ENCODE measurements at places on chromosomes 2 and 18. TPM values are rescaled to one million over a fixed set of nuclear protein-coding genes. Genes with fewer than 3 reads are reported as not detected.

DNA sequence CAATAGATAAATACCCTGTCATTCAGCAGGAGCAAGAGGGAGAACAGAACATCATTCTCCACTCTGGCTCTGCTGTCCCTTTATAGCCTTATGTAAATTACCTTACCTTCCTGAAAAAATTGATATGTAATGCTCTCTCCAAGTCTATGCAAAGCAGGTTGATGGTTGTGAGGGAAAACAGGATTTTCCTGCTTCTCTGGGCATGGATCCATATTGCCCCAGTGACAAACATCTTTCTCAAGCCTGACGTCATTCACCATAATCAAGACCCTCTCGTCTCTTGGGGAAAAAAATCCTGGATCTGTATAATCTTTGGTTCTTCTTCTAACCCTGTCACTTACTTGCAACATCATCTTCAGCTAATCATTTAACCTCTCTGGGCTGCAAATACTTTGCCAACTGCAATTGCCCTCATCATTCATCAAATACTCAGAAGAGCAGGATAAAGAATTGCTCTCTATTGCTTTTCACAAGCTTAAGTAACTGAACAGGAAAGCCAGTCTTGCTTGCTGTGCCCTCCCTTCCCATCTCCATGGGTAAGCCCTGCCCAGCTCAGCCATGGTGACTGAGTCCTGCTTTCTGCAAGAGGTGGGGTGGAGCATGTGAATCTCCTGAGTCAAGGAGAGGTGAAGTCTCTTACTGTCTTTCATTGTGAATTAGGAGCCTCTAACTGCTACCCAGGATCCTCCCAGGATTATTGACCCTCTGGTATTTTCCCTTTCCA lies 123.7 kb upstream of the KLF7 start:
- DNase-seq = no peak

The XIRP2 gene
- not detected for total RNA-seq

The NT5DC4 gene
- total RNA-seq = not detected

The KLHL29 gene
- 2.9 TPM for total RNA-seq

DNA sequence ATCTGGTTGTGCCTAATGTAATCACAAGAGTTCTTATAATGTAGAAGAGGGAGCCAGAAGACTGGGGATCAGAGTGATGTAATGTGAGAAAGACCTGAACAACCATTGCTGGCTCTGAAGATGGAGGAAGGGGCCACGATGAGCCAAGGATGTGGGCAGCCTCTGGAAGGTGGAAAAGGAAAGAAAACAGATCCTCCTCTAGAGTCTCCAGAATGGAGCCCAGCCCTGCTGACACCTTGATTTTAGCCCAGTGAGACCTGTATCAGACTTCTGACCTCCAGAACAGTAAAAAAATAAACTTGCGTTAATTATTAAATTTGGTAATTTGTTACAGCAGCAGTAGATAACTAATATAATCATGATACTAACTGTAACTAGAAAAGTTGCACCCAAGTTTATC lies 3.1 kb downstream of the RBKS start:
- DNase-seq = no peak

DNA sequence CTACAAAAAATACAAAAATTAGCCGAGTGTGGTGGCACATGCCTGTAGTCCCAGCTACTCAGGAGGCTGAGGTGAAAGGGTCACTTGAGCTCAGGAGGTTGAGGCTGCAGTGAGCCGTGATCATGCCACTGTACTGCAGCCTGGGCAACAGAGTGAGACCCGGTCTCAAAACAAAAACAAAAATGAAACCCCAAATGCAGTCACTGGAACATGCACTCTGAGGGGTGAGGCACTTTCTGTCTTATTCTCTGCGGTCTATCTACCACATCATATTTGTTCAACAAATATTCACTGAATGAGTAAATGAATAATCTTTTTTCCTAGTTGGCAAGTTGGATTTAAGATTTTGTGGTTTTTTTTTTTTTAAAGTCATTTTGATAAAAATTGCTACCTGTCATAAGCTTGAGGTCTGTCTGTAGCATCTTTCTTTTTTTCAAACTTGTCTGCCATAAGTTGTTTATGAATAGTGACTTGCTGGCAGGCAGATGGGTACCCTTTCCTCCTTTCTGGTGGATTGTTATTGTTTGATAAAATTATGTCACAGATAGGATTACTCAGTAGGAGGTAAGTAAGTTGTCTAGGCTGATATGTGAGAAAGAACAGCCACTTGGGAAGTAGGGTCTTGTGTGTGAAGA lies 11.8 kb downstream of the CHRNA1 start:
- DNase-seq = no peak

DNA sequence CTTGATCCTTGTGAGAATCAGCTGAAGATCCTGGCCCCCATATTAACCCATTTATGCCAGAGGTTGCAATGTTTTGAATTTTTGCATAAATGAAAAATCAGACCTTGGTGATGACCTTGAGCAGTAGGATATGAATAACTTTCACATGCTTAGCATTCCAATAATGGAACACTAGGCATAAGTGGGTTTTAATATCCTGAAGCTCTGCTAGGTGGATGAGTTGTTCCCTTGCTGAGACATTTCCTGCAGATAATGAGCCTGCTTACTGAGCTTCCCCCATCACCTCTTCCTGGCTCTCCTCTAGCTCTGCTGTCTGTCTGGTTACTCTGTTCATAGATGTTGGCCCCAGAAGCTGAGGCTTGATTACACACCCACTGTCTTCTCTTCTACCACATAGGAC lies 25.5 kb upstream of the SEC11C start:
- DNase-seq = no peak

The MOGAT1 gene
- not detected for total RNA-seq

GRCh38 chr2:239760596-239760995 lies 264.5 kb downstream of the NDUFA10 start:
- DNase-seq = no peak
